AML-193 (cell line): ENCODE measurements at places on chromosomes 3 and 15.

DNA sequence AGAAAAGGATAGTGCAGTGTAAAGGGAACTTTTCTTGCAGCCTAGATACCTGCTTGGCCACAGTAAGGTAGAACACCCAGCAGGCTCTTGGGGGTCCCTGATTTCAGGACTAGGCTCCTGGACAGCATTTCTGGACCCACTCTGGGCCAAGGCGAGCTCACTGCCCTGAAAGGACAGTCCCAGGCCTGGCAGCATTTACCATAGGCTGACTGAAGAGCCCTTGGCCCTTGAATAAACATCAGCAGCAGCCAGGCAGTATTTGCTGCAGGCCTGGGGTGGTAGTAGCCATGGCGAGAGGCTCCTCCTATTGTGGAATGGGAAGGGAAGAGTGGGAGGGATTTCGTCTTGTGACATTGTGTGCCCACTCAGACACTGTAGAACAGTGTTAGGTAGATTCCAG is 529.2 kb downstream of the TUSC7 start:
- DNase-seq, result no peak

- no peak for DNase-seq
These were observed 86.2 kb downstream of the MEIS2 start for GRCh38 chr15:37014137-37014536.

GRCh38 chr3:76442374-76442915 is 597.5 kb upstream of the ROBO2 start:
- no peak for DNase-seq

- no peak for DNase-seq
These were observed 39.2 kb upstream of the GADL1 start for GRCh38 chr3:30933478-30934207.

- no peak for DNase-seq
These were observed 28.1 kb downstream of the ZNF589 start for GRCh38 chr3:48268936-48269561.

GRCh38 chr3:41031401-41031800 is 167.9 kb upstream of the CTNNB1 start:
- no peak for DNase-seq

GRCh38 chr3:42544492-42545283 is 37.1 kb downstream of the SEC22C start:
- no peak for DNase-seq

DNA sequence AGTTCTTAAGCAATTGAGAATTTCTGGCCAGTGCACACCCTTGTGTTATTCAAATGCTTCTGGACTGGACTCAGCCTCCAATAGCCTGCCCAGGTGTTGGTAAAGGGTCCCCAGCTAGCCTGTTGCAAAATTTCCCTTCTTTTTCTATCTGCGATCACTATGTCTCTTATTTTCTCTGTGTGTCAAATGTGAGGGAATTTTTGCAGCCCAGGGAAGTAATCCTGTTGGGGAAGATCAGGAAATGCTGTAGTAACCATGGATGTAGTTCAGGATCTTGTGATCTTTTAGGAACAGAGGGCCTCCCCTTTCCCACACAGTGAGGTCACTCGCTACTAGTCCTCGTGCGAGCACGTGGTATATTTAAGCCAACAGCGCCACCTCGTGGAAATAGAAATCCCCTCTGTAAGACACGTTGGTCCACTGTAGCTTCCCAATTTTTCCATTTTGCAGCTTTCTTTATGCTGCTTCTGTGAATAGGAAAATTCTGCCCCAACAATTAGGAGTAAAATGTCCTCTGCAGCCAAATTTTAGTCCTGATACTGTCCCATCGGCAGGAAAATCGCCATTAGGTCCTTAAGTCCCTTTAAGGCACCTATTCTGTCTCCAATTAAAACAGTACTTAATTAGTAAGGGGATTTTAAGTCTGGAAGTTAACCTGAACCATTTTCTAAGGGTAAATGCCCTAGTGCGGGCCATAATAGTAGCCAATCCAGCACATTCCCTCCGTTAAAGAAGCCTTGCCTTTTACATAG is 4.0 kb upstream of the SMCO1 start:
- peak; percentile 84 for DNase-seq

GRCh38 chr3:177141471-177141870 is 55.8 kb downstream of the TBL1XR1 start:
- no peak for DNase-seq

GRCh38 chr3:108060331-108060730 is 30.5 kb downstream of the CD47 start:
- DNase-seq, result no peak

DNA sequence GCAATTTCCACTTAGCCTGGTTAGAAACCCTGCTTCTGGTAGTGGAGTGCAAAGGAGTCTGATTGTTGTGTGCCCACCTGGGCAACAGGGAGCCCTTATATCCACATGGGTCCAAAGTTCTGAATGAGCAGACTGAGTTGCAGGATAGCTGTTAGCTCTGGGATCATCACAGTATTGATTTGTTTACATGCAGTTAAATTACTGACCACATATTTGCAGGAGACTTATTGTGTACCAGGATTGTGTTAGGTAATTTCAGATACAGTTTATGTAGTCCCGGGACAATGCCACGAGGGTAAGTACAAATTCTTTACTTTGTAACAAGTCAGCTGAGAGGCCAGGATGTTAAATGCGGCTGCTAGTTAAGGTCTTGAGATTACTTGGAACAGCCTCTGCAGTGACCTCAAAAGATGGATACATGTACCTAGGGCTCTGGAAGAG is 18.8 kb downstream of the ARHGEF26 start:
- no peak for DNase-seq

DNA sequence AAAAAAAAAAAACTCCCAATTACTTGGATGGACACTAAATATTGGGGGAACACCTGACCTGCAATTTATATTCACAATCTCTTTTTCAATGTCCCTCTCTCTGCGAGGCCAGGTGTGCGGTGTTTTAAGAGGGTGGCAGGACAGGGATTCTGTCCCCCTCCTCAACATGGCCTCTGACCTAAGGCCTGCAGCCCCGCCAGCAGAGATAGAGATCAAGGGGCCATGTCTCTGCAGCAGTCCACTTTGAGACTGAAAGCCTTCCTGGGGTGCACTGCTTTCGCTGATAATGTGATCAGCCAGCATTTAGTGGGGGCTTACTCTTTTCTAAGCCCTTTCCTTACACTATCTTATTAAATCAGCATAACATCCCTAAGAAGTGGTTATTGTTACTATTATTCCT is 419.9 kb downstream of the OCA2 start:
- DNase-seq, result no peak

GRCh38 chr3:124413989-124414598 is 316.2 kb upstream of the UMPS start:
- DNase-seq, result no peak

DNA sequence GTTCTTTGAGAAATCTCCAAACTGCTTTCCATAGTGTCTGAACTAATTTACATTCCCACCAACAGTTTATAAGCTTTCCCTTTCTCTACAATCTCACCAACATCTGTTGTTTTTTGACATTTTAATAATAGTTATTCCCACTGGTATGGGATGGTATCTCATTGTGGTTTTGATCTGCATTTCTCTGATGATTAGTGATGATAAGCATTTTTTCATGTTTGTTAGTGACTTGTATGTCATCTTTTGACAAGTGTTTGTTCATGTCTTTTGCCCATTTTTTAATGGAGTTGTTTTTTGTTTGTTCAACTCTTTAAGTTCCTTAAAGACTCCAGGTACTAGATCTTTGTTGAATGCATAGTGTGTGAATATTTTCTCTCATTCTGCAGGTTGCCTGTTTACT is 116.6 kb upstream of the TSC22D2 start:
- DNase-seq, result no peak

- DNase-seq, result no peak
These were observed 20.2 kb downstream of the MYZAP start for GRCh38 chr15:57611938-57612337.

DNA sequence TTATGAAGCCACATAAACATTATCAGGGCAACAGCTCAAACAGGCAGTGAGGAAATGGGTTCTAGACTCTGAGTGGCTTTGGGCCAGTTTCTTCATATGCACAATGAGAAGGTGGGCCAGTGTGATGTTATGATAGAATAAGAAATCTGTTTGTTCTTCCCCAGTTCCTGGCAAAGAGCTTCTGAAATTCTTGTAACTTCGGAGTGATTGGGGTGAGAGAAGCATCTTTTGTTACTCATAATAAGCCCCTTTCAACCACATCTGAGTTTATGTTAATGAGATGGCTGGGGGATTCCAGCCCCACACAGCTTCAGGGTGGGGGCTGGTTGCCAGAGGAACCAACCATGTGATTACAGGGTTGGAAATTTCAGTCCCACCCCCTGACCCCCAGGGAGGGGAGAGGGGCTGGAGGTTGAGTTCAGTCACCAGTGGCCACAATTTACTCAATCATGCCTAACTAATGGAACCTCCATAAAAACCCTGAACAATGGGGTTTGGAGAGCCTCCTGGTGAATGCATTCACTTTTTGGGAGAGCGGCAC is 57.0 kb upstream of the FRMD4B start:
- DNase-seq, result no peak

GRCh38 chr3:135514060-135514448 is 451.5 kb upstream of the PPP2R3A start:
- DNase-seq, result no peak

DNA sequence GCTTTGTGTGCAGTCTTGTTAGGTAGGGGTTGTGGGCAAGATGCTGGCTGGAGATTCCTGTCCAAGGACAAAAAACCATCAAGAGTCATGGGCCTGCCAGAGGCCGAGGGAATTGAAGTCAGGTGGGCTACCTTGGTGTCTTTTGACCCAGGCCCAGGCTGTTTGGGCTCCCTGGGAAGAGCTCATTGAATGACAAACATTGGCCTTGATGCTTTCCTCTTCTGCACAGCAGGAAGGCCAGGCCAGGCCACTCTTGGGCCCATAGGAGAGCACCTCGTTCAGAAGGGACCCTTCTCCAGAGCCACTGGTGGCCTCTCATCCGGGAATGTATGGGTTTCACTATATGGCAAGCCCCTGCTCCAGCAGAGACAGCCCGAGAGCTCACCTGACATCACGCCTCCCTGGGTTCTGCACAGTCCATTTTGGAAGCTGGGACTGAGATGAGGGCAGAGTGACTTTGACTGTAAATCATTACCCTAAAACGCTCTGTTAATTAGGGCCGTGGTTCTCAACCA is 169.1 kb downstream of the NSMCE3 start:
- no peak for DNase-seq

DNA sequence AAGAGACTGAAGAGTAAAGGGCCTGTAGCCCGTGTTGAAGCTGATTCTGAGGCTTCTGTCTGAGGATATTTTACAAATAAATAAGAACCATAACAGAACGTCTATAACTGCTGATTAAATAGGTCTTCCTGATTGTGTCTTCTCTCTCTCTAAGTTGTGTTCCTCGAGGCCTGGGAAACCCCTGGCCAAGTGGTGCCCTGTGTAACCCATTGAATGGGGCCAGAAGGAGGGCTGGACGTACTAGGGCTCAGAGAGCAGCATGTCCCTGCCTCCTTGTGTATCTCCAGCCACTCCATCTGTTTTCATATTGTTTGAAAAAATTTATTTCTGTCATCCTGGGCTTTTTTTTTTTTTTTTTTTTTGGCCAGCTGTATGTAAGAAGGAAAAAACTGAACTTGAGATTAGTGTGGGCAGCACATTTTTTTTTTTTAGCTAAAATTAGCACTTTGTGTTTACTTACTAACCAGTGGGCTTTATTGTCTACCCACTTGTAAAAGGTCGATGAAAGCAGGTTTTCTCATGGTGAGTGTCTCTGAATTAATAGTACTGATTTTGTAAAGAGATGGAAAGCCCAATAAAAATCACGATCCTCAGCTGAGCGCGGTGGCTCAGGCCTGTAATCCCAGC is 10.7 kb downstream of the DHX30 start:
- DNase-seq, result no peak

DNA sequence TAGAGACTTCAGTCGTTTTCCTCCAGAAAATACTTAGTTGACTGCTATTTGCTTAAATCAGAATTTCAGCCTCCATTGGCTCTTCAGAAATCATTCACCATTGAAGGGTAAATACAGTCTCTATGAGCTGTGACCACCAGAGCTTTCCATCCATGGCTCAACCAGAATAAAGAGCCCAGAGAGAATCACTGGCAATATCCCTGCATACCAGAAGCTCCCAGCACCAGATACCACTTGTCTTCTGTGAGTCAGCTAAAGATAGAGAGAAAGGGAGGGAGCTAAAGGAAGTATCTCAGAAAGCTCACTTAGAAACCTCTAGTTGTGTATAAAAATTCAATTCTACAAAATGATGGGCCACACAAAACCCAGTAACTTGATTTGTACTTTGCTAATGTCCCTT is 115.2 kb upstream of the TMCO5A start:
- DNase-seq, result no peak

DNA sequence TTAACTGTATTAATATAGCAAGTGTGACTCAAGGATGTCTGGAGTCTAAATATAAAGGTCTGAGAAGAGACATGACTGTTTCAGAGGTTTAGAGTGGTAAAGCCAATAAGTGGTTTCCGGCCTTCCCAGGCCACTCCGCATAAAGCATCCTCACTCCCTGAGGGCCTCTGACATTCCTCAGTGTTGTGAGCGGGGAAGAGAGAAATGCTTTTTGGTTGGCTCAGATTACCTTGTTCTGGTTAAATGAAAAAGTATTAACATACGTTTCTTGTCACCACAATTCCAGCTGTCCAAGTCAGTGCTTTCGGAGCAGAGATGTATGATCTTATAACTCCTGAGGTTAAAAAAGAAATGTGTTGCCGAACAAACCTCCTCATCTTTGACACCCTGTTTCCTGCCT is 103.8 kb downstream of the RBMS3 start:
- no peak for DNase-seq

GRCh38 chr15:59532770-59533379 is 78.7 kb upstream of the GCNT3 start:
- DNase-seq, result peak; percentile 33

DNA sequence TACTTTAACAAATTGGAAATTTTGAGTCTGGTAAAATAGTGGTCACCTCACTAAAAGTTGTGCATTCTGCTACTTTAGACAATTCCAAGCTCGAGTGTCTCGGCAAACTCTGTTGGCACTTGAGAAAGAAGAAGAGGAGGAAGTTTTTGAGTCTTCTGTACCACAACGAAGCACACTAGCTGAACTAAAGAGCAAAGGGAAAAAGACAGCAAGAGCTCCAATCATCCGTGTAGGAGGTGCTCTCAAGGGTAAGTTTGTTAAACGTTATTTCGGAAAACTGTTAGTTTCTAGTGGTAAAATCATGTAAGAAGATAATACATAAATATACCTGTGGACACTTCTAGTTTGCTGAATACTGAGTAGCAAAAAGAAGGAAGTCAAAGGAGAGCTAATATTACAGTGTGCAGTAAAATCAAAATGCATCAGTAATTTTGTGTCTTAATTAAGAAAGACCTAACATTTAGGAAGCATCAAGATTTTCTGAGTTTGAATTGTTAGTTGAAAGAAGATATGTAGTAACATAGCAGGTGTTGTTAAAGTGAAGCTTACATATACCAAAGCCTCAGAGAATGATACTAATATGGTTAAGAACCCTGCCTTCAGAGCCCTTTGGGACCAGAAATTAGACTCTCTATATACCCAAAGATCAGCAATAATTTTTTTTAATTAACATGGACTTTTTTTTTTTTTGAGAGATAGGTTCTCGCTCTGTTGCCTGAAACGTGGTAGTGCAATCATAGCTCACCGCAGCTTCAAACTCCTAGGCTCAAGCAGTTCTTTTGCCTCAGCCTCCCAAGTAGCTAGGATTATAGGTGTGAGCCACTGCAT is 23.0 kb downstream of the BUB1B start:
- no peak for DNase-seq

GRCh38 chr3:15673536-15673935 is 72.0 kb downstream of the BTD start:
- no peak for DNase-seq
